ENCODE measurements at places on chromosomes 12 and 14.

DNA sequence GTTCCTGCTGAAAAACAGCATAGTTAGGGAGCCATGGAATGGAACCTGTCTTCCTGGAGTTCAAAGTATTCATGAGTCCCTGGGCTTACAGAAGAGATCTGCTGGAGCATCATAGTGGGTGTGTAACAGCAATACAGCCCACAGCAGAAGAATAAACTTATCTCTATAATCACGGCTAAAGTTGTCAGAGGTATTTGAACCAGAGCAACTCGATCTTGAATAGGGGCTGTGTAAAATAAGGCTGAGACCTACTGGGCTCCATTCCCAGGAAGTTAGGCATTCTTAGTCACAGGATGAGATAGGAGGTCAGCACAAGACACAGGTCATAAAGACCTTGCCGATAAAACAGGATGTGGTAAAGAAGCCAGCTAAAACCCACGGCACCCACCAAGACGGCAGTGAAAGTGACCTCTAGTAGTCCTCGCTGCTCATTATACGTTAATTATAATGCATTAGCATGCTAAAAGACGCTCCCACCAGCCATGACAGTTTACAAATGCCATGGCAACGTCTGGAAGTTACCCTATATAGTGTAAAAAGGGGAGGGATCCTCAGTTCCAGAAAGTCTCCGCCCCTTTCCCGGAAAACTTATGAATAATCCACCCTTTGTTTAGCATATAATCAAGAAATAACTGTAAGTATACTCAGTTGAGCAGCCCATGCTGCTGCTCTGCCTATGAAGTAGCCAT lies 223.4 kb downstream of the PCNX1 start:
- no peak for DNase-seq

GRCh38 chr12:68487721-68488309 lies 122.9 kb upstream of the RAP1B start:
- no peak for DNase-seq

DNA sequence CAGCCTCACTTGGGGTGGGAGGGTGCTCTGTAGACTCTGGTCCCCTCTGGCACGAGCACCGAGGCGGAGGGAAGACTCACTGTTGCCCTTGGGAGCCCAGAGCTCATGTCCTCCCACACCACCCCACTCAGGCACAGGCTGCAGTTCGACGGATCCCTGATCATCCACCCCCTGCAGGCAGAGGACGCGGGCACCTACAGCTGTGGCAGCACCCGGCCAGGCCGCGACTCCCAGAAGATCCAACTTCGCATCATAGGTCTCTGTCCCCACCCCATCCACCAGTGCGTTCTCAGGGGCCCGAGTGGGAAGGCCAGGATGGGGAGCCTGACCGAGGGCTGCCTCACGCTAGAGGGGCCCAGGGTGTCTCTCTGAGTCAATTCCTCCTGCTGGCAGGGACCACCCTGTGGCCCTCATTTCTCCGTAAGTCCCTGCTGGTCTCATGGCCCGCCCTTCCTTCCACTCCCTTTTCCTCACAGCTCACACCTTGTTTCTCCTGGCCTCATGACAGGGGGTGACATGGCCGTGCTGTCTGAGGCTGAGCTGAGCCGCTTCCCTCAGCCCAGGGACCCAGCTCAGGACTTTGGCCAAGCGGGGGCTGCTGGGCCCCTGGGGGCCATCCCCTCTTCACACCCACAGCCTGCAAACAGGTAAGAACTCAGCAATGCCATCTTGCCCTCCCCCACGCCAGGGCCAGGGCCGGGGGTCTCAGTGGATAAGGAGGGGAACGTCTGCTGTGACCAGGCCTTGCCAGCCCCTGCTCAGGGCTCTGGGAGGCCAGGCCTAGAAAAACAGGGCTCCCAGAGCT lies 27.0 kb downstream of the PAPLN start:
- no peak for DNase-seq

GRCh38 chr14:52003324-52003723 lies 14.0 kb downstream of the RTRAF start:
- DNase-seq = no peak

DNA sequence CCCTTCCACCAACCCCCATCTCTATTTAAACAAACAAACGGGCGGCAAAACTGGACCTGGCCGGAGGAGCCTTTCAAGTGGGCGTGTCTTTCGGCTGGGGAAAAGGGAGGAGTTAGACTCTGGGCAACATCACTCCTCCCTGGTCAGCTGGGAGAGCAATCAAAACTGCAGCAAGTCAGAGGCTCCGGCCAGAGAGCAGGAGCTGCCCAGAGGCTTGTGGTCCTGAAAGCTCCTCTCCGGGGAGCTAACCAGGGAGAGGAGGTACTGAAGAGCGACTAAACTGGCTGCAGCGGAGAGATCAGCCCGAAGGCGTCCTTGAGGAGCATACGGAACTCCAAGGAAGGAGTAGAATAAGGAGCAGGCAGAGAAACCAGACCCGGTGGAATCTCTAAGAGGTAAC lies at the start of gene NEUROD4:
Gene NEUROD4, plus strand, starts transcription at position 191 of the 400 bp plus-strand sequence. CDS start 6,466 bp downstream, outside the sequence.
- DNase-seq = peak; percentile 55
